Fibroblast of upper back skin (primary cell): ENCODE measurements at places on chromosomes 7 and 10.

DNA sequence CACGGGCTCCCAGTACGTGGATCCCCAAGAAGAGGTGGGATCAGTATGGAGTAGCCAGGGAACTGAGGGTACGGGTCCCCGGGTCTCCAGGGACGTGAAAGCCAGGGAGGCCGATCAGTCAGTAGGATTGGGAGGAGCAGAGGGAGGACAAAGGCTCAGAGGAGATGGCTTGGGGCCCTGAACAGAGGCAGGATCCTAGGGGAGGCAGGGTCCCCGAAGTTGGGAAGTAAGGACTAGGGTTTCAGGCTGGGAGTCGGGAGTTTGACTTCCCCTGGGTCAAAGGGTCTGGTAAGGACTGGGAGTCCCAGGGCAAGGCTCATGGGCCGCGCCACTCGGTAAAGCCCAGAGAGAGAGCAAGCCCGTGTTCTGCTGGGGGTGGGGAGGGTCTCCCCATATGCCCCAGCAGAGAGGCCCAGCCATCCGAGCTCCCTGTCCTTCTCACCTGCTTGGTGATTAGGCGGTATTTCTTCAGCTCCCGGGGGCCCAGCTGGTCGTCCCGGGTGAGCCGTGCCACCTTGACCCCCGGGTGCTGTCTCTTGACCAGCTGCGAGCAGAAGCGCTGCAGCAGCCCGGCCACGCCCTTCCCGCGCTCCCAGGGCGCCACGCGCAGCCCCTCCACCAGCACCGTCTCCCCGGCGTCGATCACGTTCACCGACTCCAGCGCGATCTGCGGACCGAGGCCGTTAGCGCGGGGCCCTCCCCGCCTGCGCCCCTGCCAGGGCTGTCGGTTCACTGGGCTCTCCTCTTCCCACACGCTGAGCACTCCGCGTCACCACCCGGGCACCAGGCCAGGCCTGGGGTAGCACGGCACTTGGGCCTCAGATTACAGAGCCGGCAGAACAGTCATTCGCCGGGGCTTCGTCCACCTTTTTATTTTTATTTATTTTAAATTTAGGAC is 7.0 kb downstream of the NAT16 start:
- DNase-seq: peak; percentile 45

- no peak for DNase-seq
Measured at GRCh38 chr7:124764051-124764846, 1.3 kb downstream of the GPR37 start.

DNA sequence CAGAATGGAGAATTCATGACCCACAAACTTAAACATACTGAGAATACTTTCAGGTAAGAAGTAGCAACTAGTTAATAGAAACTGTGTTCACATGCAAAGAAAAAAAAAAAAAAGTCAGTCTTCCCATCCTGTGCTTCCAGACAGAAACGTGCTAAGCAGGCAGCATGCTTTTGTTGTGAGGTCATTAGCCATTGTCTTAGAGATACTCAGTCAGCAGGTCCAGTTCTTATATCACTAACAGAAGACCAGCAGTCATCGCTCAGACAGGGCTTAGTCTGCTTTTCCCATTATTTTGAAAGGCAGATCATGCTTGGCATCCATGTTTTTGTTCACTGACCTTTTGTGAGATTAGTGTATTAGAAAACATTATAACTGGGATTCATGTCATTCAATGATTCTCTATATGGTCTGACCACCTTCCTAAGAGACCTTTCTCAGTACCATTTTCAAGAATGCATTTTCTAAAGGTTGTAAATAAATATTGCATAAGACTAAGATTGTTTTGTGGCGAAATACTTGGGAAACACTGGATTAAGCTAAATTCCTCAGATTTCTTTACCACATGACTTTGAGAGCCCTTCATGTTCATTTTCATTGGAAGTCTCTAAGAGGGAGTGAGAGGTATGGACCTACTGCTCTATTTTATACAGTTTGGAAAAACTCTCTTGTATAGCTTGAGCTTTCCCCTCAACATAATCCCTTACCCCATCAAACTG is 45.0 kb upstream of the AGBL3 start:
- DNase-seq: peak; percentile 89

DNA sequence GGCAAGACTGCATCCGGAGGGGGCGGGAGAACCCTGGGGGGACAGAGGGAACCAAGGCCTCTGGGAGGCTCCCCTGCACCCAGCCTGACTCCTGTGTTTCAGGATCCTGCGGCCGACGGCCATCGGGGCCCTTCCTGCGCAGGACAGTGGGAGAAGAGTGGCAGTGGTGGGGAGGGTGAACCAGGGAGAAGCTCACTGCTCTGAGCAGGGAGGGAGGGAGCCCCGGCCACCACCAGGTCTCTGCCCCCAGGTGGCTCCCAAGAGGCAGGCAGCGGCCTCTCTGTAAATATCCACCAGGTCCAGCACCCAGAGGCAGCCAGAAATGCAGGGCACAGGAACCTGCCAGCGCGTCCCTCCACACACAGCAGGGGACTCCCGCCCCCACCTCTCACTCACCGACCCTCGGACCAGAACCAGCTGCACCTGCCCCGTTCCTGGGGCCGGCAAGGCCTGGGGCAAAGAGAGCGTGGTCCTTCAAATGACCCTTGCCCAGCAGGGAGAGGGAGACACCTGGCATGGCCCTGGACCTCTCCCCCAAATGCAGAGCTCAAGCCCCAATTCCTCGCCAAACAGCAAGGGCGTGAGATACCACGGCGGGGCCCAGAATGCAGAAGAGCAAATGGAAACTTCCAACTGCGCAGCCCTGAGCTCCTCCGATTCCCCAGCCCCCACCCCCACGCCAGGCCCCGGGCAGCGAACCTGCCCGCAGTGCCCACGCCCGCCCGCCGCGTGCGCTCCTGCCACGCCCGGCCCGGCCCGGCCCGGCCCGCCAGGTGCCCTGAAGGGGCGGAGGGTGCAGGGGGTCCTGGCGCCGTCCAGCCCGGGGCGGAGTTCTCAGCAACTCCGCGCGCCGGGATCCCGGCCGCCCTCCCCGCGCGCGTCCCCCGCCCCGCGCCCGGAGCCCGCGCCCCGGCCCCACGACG is 805 bp downstream of the RASGEF1A start:
- no peak for DNase-seq

- no peak for DNase-seq
Measured at GRCh38 chr10:127386606-127387327, 162.3 kb upstream of the NPS start.

DNA sequence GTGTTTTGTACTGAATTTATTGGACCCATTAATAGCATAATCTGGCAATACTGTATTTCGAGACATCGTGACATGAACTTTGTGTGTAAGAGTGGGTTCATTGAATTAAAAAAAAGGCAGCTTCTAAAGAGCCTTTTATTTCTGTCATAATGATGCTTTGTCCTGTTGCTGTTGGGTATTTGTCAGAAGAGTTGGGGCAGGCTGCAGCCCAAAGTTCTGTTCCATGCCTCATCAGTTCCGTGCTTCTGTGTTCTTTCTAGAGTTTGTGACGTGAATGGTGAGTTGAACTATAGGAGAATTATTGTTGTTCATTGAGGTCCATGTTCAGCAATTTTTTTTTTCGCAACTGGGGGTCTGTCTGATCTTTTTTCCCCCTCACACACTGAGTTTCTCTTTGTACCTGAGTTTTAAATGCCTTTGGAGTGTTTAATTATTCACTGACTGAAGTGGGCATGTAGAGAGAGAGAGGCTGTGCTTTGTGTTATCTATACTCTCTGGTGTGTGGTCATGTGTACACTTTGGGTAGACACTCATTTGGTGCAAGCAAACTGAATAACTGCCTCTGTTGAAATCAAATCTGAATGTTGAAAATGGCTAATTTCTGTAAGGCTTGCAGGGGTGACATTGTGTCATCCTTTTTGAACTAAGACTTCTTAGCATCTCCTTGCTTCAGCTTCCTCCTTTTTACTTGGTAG is 69.8 kb downstream of the ADD3 start:
- DNase-seq: no peak
